Activated CD4-positive, alpha-beta T cell treated with anti-CD3 and anti-CD28 coated beads for 4 hours (primary cell): ENCODE measurements at places on chromosomes 4 and X.

DNA sequence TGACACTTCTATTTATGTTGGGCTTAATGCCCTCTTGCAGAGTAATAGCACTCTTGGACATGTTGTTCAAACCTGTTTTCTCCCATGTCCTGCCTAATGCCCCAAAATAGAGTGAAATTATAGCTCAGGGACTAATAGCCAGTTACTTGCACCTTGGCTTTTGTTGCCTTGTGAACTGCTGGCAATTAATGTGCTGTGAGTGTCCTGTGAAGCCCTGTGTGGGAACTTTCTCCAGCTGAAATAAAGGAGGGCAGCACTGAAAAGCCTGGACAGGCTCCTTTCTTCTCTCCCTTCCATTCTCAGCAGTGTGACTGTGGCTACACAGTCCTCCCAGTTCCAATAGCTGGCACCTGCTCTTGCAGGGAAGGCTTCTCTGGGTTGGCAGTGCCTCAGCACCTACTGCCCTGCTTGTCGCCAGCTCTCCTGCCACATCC, 72.4 kb downstream of the DCLK2 start:
- DNase-seq = no peak

GRCh38 chr4:6705646-6706045, 4.0 kb downstream of the MRFAP1L1 start:
- DNase-seq = no peak

DNA sequence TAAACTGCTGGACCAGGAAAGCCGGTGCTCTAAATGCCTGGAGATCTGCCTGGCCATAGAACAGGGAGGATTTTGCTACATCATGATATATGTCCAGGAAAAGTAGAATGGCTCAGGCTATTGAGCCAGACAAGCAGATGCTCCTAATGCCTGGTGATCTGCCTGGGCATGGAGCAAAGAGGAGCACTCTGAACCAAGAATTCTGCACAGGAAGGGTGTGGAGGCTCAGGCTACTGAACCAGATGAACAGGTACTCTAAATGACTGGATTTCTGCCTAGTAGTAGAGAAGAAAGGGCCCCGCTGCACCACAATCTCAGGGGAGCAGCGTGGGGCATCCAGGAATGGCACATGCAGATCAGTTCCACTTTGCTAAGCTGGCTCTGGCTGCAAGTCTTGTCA, 607.9 kb downstream of the ANKRD50 start:
- DNase-seq = no peak

DNA sequence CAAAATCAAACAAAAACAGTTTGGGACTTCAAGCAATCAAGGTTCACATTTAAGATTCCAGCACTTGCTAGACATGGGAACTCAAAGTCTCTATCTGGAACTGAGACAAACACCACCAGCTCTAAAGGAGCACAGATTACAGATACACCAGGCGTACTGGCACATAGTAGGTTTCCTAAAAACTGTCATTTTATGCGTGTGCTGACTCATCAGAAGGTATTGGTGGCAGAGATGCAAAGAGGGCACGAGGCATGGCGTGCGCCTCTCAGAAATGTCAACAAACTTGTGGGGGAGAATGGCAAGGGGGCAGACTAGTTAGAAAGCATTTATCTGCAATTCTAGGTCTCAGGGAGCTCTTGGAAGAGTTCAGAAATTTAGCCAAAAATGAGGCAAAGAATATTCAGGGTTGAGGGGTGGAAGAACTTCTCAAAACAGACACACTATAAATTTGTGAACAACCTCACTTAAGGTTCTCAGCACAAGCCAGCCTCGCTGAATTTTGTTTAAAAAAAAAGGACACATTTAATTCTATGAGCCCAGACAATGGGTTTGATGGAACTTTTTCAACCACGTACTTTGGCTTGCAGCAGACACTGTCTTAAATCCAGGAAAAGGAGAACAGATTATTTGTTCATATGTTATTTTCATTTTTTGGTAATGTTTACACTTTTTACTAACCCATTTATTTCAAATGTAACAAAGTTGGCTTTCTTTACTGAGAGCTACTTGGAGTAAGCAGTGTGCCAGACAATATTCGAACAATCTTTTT, 100.0 kb downstream of the SHISA3 start:
- no peak for DNase-seq

DNA sequence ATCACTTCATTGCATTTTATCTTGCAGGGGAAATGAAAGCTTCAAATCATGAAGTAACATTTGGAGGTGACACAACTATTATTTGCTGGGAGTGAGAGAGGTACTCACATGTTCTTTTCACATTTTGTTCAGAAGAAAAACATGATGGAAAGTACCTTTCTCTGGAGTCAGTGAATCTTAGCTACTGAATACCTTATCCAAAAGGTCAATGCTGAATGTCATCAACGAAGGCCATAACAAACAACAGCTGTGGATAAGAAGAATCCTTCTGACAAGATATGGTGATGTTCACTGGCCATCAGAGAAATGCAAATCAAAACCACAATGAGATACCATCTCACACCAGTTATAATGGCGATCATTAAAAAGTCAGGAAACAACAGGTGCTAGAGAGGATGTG, 36.5 kb upstream of the NUDT10 start:
- DNase-seq = no peak

DNA sequence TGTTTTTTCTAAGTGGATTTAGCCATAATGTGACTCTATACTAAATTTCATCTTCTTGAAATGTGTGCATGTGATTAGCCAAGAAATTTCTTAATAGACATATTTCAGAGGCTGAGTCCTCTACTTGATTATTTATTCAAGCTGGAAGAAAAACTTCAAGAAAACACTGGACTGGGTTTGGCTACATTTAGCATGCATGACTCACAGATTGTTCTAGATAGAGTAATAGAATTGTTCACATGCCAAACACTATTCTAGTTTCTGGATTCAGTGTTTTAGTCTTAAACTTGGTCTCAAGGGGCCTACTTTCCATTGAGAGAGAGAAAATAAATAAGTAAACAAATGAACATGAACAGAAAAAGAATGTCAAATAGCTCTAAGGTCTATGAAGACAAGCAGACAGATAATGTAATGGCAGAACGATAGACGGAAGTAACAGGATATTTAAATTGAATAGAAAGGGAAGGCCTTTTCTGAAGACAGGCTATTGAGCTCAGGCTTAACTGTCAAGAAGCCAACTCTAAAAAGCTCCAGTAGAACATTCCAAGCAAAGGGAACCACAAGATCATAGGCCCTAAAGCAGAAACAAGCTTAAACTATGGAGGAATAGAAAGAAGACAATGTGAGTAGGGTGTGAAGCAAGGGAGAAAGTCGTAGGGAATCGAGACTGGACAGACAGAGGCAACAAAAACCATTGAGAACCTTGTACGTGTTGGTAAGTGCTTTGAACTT, 104.6 kb downstream of the TMEM144 start:
- no peak for DNase-seq

DNA sequence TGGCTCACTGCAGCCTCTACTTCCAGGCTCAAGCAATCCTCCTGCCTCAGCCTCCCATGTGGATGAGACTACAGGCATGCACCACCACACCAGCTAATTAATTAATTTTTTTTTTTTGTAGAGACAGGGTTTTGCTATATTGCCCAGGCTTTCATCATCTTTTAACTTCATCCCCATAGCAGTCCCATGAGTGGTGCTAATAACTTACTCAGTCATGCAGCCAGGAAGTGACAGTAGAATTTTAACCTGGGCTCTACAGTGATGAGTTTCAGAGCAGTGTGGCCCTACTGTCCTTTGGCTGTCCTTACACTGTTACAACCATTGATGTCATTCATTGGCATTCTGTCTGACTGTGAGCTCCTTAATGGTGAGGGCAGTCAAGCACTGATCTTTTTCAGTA, 3.9 kb upstream of the OCIAD2 start:
- DNase-seq = no peak

DNA sequence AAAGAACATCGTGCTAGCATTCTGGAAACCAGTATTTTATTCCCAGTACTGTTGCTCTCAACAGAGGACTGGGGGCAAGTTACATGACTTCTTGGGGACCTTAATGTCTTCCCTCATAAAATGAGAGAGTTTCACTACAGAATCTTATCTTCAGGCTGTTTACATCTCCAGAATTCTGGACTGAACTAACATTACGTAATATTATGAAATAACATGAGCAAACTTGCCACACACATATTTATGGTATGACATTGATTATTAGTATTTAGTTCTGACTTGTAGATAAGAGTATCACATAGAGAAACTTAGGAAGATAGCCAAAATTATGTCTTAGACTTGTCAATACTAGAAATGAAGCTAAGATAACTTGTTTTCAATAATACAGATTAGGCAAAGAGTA, 68.0 kb downstream of the NFKB1 start:
- DNase-seq = no peak

- DNase-seq = no peak
Measured at GRCh38 chr4:40686081-40686913, 56.6 kb upstream of the RBM47 start.

DNA sequence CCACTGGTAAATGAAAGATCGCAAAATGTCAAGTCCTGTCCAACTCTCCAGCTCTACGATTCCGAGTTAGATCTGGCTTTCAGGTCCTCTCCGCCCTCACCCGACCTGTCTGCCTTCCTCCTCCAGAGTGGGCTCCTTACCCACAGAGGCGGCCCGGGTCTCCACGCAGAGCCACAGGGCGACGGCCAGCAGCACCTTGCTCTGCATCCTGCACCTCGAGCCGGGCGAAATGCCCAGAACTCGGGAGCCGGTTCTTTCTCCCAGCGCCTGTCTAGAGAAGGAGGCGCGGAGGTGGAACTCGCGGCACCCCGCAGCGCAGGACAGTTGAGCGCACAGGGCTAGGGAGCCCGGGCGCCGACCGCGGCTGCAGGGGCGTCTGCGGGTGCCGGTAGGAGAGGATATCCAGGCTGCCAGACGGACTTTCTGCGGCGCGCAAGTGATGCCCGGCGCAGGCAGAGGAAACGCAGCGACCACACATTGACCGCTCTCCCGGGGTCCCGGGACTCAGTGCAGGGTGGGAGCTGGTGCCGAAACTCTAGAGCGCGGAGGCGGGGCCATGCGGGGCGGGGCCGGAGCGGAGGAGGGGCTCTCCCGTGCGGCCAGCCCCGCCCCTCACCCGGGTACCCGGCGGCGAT, at the start of gene KDR:
Gene KDR, minus strand, starts transcription at position 509 of the 635 bp plus-strand sequence. Its CDS starts 302 bp downstream, at position 207.
- no peak for DNase-seq

DNA sequence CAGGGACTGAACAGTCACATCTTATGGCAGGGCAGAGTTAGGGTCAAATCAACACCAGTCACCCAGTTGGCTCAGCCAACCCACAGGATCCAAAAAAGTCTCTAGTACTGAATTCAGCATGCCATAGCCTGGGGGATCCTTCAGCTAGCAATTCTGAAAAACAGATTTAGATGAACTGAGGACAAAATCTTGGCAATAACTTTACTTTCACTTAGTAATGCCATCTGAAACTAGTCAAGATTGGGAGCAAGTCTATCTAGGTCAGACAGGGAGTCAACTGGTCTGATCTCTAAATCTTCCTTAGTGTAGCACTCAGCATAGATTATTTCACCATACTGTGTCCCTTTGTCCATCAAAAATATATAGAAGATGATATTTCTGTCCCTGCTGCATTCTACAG, 76.0 kb downstream of the HHIP start:
- no peak for DNase-seq

DNA sequence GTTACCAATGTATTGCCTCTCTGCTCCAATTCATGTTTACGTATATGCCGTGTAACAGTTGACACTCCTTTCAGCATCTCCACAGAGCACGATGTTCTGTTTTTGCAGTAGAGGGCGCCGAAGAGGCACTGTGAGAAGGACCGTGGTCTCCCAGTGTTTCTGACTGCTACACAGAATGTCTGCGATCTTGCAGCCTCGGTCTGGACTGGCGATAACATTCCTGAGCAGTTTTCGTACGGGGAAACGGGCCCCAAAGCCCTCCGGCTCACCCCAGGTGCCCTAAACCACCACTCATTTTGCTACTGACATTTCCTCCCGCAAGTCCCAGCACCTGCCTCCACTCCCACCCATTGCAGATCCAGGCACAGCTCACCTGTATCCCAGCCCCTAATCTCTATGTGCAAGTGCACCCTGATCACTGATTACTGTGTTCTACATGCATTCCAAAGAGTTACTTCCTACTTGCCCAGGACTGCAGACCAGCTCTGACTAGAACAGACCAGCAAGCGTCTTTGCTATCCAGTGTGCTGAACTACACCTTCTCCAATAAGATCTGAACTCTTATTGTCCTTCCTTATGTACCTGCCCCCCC, 12.4 kb upstream of the NFXL1 start:
- peak; percentile 53 for DNase-seq

DNA sequence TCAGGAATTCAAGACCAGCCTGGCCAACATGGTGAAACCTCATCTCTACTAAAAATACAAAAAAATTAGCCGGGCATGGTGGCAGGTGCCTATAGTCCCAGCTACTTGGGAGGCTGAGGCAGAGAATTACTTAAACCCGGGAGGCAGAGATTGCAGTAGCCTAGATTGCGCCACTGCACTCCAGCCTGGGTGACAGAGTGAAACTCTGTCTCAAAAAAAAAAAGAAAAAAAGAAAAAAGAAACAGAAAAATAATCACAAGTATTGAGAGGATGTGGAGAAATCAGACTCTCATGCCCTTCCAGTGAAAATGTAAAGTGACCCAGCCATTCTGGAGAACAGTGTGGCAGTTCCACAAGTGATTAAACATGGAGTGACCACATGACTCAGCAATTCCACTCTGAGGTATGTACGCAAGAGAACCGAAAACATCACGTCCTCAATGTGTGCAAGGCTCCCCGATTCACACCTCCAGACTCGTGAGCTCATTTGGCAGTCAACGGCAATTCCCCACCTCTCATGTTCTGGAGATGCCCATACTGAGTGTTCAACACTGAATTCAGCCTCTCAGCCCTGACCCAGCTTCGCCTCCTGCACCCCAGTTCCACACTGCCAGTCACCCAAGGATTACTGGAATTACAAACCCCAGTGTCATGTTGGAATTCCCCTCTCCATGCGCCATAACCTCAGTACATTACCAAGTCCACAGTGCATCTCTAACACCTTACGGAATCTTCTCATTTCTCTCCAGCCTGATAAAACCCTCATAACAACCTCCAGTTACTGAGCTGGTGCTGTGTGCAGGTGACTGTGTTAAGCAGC, 21.1 kb downstream of the ACOX3 start:
- peak; percentile 22 for DNase-seq

- no peak for DNase-seq
Measured at GRCh38 chrX:13043138-13043537, 1.3 kb downstream of the FAM9C start.
